GM19239 (cell line): ENCODE measurements at places on chromosomes 6 and 20.

GRCh38 chr6:83247471-83247870 lies 54.3 kb downstream of the RWDD2A start:
- no peak for DNase-seq

GRCh38 chr6:70520575-70520974 lies 46.2 kb upstream of the SDHAF4 start:
- DNase-seq = no peak

- DNase-seq = no peak
Observed at GRCh38 chr6:128757961-128758360, 125.0 kb upstream of the LAMA2 start.

- DNase-seq = no peak
Observed at GRCh38 chr6:145272246-145272645, 463.1 kb downstream of the EPM2A start.

GRCh38 chr20:59733351-59733750 lies 129.0 kb downstream of the PHACTR3 start:
- DNase-seq = no peak

DNA sequence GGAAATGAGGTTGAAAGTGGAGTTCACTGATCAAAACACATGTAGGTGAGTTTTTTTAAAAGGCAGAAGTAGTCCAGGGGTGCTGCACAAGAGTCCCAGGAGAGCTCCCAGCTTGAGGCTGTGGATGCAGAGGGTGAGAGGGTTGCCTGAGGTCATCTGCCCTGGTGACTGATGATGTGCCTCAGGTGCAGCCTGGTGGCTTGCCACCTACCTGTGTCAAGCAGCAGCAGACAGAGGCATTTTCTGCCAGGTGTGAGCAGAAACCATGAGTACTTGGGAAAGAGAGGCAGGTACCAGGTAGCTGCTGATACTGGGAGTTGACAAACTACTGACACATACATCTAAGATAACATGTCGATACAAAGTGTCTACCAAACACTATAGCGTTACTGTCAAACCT lies 92.5 kb downstream of the SCP2D1 start:
- no peak for DNase-seq

DNA sequence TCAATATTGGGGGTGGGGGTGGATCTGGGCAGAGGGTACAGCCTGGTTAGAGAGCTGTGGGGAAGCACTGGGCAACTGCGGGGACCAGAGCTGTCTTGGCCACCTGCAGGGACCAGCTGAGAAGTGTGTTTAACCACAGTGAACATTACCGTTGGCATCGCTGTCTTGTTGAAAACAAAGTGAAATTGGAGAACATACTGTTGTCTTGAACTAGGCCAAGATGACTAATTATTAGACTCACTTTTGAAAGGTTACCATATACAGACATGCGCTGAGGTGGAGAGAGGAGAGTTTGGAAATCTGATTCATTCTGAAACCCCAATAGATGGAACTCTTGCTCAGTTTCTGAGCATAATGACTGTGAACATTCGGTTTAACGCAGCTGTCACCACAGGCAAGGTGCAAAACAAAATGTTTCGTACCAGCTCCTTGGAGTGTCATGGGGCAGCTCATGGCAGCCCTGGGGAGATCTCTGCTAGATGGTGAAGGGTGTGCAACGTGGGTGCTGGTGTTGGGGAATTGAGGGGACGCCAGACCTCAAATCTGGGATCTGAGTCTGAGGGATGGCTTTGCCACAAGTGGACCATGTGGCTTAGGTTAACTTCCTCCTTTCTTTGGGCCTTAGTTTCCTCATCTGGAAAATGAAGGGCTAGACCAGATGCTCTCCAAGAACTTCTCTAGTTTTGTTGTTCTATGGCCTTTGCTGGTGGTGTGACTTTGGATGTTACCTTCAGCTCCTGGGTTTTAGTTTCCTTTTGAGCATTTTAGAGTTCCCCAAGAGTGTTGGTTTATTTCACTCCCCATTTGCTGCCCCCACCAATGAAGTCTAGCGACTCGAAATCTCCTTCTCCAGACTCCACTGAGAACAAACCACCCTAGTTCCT lies 24.6 kb upstream of the GTSF1L start:
- peak; percentile 62 for DNase-seq

GRCh38 chr6:111441678-111442243 lies 41.3 kb downstream of the REV3L start:
- no peak for DNase-seq

DNA sequence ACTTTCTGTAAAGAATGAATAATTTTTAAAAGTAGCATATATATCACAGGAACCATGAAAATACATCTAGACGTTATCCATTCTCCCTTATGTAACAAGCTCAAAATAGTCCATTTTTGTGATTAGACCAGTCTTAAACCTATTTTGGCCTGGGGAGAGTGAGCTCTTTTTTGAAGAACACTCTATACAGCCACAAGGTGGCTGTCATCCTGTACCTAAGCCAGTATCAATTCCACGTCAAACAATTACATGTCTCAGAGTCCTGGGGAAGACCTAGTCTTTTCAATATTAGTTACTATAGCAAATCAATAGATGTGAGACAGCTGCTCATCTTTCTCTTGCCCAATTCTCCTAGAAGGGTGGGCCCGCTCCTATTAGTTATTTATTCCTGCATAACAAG lies 28.4 kb downstream of the FBXO5 start:
- no peak for DNase-seq

DNA sequence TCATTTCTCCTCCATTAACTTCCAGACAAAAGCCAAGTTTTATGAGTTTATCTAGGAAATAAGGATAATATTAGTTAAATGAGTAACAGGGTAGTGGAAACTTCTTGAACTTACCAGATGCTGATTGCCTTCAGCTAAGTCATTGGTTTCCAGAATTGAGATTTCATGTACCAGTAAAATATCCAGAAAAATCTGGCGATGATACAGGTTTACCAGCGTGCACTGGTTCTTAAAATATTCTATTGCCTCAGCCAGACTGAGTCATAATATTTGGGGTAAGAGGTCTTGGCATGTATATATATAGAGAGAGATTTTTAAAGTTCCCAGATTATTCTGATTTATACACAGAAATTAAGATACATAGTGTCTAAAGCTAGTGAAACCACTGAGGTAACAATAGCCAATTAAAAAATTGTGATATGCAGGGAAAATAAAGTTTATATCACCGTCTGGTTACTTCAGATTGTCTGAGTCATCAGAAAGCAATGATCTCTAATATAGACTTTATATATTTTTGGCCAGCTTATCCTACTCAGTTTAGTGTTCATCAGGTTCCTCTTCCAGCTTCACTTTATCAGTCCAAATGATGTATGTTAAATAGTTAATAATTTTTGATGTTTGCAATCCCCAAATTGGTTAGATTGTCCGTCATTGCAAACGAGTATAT lies 39.5 kb upstream of the SDHAF4 start:
- no peak for DNase-seq

DNA sequence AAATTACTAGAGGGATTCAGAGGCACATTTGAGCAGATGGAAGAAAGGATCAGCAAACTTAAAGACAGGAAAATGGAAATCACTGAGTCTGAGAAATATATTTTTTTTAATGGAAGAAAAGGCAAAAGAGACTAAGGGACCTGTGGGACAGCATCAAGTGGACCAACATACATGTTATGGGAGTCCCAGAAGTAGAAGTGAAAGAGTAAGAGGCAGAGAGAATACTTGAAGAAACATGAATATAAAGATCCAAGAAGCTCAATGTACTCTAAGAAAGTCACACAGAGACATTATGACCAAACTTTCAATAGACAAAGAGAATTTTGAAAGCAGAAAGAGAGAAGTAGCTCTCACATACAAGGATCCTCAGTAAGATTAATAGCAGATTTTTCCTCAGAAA lies 39.5 kb downstream of the SMOC2 start:
- DNase-seq = no peak

DNA sequence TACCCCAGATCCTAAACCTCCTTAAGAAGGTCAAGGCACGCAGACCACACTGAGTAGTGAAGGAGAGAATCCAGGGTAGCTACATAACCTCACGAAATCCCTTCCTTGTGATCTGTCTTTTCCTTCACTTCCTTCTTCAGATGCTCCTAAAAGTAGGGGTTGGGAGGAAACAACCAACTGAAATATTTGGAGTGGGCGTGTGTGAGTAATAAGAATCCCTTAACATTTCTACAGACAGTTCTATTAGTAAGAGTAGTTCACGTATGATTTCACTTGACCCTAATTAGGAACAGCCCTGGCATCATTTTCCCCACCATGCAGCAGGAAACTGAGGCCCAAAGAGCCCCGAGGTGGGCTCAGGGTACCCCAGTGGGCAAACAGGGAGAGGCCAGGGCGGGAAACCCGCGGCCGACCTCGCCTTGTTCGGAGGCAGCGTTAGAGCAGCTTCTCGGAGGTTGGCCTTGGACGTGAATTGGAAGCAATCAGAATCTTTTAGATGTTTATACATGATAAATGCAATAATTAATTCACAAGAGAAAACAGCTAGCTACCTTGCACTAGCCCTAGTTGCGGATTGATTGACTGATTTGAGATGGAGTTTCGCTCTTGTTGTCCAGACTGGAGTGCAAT lies 859 bp upstream of the RAE1 start:
- no peak for DNase-seq

GRCh38 chr20:23880417-23880816 lies 869 bp upstream of the CST5 start:
- DNase-seq = no peak

DNA sequence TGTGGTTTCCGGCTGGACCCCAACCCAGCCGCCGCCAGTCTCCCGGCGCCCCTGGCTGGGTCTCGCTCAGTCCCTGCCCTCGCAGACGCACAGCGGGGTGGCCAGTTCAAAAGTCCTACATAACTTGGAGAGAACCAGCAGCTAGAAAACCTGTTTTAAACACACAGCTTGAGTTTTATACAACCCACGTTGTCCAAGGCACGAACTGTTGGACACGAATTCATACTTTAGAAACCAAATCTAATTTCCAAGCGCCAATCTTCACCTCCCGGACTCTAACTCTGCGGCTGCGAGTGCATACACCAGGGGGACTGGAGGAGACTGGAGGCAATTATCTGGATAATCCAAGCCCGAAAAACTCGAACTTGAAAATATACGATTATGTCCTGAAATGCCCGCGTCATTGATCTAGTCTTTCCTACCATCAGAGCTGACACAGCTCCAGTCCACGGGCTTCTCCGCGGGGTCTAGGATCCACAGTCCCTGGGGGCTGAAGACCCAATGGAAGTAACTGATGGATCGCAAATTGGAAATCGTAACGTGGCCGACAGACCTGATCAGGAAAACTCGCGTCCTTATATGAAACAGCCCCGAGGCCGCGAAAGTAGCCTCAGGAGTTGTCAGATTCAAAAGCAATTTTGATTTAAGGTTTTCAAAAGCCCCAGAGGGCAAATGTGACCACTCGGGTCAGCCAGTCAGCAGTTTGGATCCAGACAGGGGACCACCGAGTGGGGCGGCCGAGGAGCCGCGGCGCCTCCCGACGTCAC lies 843 bp upstream of the HEY2 start:
- no peak for DNase-seq

DNA sequence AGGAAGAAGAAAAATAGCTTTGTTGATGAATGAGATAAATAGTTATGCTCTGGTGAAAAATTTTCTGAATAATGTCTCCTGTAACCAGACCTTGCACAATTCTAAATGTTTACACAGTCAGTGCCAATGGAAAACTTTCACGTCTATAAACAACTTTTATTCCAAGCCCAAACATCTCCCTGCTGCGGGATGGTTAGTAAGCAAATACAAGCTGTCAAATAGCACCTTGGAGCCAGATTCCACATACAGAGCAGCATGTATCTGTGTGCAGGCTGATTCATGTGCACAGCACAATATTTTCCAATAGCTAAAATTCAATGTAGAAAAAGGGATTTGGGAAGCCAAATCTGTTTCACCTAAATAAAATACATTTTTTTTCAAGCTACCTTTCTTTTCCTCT lies 813.3 kb downstream of the HACE1 start:
- no peak for DNase-seq

DNA sequence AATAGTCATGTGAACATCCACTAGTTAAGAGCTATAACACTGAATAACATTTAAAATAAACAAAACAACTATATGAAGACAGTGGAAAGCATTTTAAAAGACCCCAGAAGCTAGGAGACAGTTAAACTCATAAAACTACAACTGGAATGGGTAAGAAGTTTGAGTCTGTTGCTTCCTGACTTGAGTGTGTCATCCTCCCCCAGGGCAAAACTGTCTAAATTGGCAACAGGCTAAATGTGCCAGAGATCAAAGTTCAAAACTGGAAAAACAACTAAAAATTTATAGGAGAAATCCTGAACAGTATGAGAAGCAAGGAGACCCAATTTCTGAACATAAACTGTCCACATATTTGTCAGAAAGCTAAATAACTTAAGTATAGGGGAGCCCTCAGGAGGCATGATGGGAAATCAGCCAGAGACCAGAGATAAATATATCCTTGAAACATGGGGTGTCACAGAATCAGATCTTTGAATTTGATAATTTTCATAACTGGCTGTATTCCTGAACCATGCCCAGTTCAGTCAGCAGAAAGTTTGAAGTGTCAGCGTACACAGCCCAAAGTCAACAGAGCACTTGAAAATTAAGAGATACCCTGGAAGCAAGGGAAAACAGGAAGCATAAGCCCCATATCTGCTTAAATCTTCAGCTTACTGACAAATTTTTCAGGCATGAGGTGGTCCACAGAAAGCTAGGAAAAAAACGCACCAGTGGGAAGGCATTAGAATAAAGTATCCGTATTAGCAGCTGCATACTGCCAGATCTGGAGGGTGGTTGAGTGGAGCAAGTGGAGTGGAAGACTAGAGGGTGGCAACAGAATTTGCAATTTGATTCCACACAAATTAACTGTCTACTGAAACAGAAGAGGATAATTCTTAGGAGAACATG lies 516.1 kb upstream of the MAN1A1 start:
- DNase-seq = no peak

DNA sequence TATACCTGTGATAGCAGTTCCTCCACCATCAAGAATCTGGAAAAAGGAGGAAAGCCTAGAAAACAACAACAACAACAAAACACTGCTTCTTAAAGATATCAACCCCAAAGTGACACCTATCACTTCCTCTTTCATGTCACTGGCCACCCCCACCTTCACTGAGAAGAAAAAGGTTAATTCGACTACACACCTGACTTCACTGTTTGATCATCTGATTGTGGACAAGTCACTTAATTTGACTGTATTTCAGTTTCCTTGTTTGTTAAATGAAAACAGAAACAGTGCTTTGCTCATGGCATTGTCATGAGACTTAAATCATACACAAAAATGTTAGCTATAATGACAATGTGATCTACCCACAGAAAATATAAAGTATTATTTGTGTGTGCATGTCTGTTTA lies 280.6 kb upstream of the SULF2 start:
- DNase-seq = no peak

DNA sequence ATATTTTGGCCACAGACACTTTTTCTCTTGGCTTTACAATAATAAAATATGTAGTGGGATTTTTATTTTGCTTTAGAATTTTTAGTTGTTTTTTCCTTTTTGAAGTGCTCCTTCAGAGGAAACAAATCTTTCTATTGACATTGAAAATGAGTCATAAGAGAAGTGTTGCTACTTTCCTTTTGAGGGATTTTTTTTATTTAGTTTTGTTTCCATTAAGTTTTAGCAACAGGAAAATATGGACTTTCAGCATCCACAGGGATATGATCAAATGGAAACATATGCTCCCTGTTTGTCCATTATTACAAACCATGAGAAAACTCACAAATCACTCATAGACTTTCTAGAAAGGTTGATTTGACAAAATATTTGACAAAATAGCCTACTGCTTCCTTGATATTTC lies 65.3 kb upstream of the BMP2 start:
- no peak for DNase-seq

GRCh38 chr20:60993433-60994044 lies 258.5 kb upstream of the CDH4 start:
- DNase-seq = no peak
